ENCODE measurements at places on chromosomes 5 and 9.

GRCh38 chr9:20417373-20418080 is 204.8 kb downstream of the MLLT3 start:
- no peak for DNase-seq

DNA sequence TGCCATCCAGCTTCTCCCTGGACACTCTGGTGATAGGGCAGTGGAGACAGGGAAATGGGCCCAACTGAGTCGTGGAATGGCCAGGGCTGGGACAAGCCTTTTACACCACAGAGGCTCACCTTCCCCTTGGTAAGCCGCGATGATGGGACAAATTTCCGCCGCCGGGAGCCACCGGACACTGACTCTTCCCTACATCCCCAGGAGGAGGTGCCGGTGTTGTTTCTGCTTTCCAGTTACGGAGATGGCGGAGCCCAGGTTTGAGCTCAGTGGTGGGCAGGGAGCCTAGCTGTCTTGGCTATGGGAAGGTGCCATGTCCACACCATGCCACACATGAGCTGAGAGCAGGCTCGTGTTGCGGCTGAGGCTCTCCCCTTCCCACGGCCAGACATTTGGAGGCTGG is 19.9 kb upstream of the WNK2 start:
- DNase-seq: no peak

DNA sequence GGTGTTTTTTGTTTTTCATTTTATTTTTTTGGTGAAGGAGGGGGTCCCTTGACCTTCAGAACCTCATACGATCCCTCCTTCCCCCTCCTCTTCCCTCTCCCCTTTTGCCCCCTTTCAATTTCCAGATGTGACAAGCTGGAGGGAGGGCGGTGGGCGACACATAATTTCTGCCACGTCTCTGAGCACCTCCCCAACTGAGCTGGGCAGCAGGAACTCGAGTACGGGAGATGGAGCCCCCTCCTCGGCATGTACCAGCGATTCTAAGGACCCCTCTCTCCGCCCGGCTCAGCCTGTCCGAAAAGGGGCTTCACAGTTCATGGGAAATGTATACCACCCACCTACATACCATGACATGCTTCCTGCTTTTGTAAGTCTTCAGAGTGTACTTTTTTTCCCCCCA is 52.4 kb downstream of the PRRC2B start:
- DNase-seq: no peak

DNA sequence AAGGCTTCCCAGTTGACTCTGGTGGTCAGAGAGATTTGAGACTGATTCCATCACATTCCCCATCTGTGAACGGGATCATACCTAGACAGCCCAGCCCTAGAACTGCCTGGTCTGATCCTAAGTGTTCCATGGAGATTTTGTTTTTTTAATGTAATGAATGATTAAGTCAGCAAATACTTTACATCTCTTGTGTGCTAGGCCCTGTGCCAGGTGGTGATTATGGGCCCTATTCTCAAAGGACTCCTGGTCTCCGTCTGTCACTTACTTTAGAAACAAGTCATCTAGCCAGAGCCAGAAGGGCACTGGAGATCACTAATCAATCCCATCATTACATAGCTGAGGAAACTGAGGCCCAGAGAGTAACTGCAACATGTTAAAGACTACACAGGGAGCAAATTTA is 1.1 kb upstream of the GPX3 start:
- DNase-seq: no peak
